ENCODE measurements at places on chromosomes 2 and 18. TPM values are rescaled to one million over a fixed set of nuclear protein-coding genes. Genes with fewer than 3 reads are reported as not detected.
A peak's percentile ranks its signal among the peaks of the same experiment; 100 is the strongest.

PLB1 gene
- 1.3 TPM for polyA plus RNA-seq

CDK15 gene
- 1.0 TPM for polyA plus RNA-seq

TMEFF2 gene
- 7.9 TPM for polyA plus RNA-seq

TOGARAM2 gene
- 0.83 TPM for polyA plus RNA-seq

CLEC4F gene
- polyA plus RNA-seq = 0.09 TPM

AGXT gene
- polyA plus RNA-seq = 0.11 TPM

PIGN gene
- 37.7 TPM for polyA plus RNA-seq

CNDP1 gene
- 2.6 TPM for polyA plus RNA-seq

ANKRD30BL gene
- 0.78 TPM for polyA plus RNA-seq

IL1R2 gene
- 1.1 TPM for polyA plus RNA-seq

TUBA4B gene
- polyA plus RNA-seq = 1.1 TPM

ALPP gene
- not detected for polyA plus RNA-seq

SNX17 gene
- polyA plus RNA-seq = 121 TPM

ABCB11 gene
- 0.09 TPM for polyA plus RNA-seq

PPP1R1C gene
- 2.6 TPM for polyA plus RNA-seq

UBE2F gene
- 42.1 TPM for polyA plus RNA-seq

DCDC2C gene
- polyA plus RNA-seq = not detected

FBXO15 gene
- 3.3 TPM for polyA plus RNA-seq

ICOS gene
- 0.06 TPM for polyA plus RNA-seq

GRCh38 chr2:3598912-3599854 is 4.3 kb downstream of the COLEC11 start:
- DNase-seq = no peak

DNA sequence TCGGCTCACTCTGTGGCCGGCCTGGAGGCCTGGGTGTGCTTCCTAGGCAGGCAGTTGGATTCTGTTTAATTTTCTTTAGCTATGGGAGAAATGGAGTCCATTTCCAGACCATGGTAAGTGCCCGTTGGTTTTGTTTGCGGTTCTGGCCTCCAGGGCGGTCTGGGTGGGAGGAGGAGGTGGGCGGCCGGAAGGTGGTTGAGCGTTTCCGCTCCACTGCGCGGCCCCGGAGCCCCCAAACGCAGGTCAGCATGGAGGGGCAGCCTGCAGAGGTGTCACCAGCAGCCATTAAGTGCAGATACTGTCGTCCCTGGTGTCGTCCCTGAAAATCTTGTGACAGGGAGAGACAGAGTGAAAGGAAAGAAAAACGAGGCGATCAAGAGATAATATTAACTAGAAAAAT is 303.9 kb downstream of the GBX2 start:
- DNase-seq = no peak

GRCh38 chr18:11246495-11247300 is 97.3 kb upstream of the PIEZO2 start:
- DNase-seq = no peak

GRCh38 chr18:3345452-3345851 is 83.5 kb downstream of the MYL12B start:
- DNase-seq = no peak

DNA sequence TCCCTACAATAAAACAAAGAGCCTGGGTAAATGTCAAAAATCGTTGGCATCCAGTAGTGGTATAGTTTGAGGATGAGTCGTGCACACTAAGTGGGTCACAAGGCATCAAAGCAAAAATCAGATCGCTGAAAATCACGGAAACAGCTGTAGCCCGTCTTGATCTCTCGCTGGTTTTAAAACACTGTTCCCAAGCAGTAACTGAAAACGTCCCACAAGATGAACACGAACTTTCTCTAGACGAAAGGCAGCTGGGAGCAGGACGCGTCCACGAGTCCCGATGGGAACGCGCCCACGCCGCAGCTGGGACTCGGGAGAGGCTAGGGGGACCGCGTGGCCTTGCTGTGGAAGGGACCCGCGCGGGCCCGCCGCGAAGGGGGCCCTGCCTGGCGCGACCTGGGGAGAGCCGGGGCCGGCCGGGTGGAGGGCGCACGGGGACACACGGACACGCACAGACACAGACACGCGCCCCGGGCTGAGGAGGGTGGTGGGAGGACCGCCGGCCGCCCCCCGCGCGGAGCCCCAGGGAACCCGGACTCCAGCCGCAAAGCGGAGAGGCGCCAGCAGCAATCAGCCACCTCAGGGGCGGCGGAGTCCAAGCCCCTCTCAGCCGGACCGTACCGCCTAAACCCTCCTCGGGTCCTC is 651 bp downstream of the STK17B start:
- DNase-seq = peak; percentile 42

GRCh38 chr2:38284971-38285370 is 92.1 kb downstream of the ATL2 start:
- peak; percentile 33 for DNase-seq

DNA sequence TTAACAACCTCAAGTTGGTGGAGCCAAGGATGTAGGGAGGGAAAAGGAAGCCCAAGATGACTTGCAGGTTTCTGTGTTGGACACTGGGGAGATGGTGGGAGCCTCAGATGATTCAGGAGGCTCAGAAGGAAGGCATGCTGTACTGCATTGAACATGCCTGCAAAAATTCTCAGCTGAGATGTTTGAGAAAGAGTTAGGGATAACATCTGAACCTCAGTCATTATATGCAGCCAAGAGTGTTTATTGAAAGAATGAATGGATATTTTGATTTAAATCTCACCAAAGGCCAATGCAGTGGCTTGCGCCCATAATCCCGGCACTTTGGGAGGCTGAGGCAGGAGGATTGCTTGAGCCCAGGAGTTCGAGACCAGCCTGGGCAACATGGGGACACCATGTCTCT is 243.0 kb downstream of the MYCN start:
- no peak for DNase-seq

- no peak for DNase-seq
Observed at GRCh38 chr18:68083131-68083530, 566.6 kb upstream of the DSEL start.

- no peak for DNase-seq
Observed at GRCh38 chr18:34754300-34754699, 44.2 kb downstream of the DTNA start.

GRCh38 chr2:114213808-114214207 is 228.6 kb upstream of the DPP10 start:
- no peak for DNase-seq

- no peak for DNase-seq
Observed at GRCh38 chr18:25243754-25244153, 108.2 kb downstream of the ZNF521 start.

DNA sequence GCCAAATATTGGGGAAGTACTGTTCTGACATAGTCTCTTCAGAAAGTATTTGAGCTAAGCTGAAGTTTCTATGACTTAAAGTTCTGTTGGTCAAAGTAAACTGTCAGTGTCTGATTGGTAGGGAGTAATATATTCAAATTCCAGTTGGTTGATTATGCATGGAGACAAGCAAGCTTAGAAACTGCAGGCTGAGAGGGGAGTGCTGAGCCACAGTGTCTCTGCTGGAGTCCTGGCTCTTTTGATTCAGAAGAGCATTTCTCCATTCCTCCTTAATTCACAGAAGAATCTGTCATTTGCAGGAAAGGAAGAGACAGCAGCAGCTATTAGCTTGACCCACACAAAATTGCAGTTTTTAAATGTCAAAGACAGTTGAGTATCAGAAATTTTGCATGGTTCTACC is 201.4 kb upstream of the TMEM200C start:
- no peak for DNase-seq

DNA sequence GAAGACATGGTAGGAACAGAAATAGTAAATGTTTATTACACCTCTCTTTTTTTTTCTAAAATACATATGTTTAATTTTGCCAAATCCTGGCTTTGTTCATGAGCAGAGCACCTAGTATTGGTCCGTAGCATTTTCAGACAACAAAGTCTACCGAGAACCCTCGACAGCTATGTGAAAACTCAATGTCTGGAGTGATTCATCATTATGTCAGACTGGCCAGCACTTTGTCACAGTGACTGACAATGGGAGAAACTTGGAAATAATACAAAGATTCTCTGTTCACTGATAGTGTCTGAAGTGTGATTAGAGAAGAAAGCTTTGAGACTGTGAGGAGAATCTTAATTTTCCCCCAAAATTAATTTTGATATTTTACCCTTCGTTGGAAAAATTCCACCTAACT is 143.0 kb downstream of the HNMT start:
- no peak for DNase-seq

- DNase-seq = peak; percentile 23
Observed at GRCh38 chr2:70367722-70368323, 66.0 kb upstream of the FAM136A start.

DNA sequence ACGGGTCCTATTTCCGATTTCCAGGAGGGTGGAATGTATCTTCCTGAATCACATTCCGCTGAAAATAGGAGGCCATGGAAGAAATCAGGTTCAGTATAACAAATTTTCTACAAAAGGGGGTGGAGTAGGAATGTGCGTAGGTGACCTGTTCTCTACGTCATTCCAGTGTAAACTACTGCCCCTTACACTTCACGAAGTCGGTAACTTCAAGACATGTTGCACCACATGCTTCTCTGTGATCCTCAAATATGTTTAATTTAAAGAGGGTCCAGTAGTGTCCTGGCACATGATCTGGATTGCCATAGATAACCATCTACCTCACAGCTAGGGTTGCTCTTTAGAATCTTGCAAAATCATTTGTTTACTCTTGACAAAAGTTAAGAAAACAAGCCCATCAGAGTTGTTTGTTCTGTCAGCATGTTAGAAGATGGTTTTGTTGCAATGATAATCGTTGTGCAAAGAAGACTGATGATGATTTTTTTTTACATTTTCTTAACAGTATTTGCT is 7.5 kb upstream of the CPS1 start:
- DNase-seq = no peak

- DNase-seq = no peak
Observed at GRCh38 chr2:104664672-104665071, 189.2 kb upstream of the POU3F3 start.

- no peak for DNase-seq
Observed at GRCh38 chr2:186584053-186584452, 5.8 kb upstream of the ITGAV start.

DNA sequence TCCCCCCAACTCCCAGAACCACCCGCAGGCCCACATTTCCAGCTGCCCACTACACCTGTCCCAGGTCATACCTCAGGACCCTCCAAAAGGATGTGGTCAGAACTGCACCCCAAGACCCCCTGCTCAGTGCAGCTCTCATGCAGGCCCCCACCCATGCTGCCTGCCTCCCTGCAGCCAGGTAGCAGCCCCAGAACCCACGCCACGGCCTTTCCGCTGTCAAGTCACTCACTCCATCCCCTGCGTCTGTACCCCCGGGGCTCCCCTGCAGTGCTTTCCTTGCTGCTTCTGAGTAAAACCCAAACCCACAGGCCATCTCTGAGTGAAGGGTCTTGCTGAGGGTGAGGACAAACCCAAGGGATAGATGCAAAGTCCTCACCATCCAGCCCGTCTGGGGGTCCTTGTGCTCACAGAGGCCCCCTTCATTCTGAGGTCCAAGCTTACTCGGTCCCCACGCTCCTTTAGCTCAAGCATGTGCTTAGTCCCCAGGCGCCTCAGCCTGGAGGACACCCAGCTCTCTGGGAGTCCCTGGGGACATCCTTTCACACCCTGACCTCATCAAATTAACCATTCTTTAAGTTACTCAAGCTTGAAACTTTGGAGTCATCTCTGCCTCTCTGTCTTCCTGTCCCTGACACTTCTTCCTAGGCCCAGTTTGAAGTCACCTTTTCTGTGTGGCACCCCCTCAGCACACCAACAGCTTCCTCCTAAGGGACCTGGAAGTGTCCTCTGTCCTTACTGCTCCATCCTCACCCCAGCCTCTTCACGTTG is 130.1 kb downstream of the SMAD7 start:
- DNase-seq = no peak

GRCh38 chr2:167890739-167891138 is 356.7 kb downstream of the STK39 start:
- DNase-seq = no peak

- DNase-seq = no peak
Observed at GRCh38 chr2:179344970-179345369, 80.3 kb upstream of the SESTD1 start.

- peak; percentile 90 for DNase-seq
Observed at GRCh38 chr18:51195451-51196117, 1.9 kb downstream of the MEX3C start.

DNA sequence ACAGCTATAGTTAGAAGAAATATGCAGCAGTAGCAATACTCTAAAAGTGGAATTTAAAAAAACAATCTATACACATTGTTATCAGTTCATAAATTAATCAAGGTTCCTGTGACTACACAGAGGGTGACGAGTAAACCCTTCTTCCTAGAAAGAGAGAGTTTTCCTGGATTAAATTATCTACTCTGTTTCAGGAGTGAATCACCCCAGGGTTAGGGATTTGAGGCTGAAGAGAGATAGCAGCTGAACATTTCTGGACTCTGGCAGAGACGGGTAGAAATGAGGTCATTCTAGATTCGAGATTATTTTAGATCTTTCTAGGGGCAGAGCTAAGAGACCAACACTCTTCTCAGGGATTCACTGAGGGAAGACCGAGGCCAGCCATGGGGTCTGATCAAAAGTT is 38.8 kb upstream of the PMAIP1 start:
- no peak for DNase-seq

- no peak for DNase-seq
Observed at GRCh38 chr2:165762723-165763122, 31.3 kb downstream of the GALNT3 start.

- no peak for DNase-seq
Observed at GRCh38 chr18:66819235-66819634, 215.3 kb upstream of the CDH19 start.

GRCh38 chr2:45007961-45008295 is 1.3 kb downstream of the SIX2 start:
- DNase-seq = no peak

- no peak for DNase-seq
Observed at GRCh38 chr18:74381621-74382295, 66.1 kb downstream of the C18orf63 start.

- DNase-seq = no peak
Observed at GRCh38 chr2:3142210-3142609, 235.4 kb downstream of the EIPR1 start.
